ENCODE measurements at places on chromosomes 7 and 10.

GRCh38 chr7:141232286-141233051, 158.6 kb downstream of the TMEM178B start:
- no peak for DNase-seq

DNA sequence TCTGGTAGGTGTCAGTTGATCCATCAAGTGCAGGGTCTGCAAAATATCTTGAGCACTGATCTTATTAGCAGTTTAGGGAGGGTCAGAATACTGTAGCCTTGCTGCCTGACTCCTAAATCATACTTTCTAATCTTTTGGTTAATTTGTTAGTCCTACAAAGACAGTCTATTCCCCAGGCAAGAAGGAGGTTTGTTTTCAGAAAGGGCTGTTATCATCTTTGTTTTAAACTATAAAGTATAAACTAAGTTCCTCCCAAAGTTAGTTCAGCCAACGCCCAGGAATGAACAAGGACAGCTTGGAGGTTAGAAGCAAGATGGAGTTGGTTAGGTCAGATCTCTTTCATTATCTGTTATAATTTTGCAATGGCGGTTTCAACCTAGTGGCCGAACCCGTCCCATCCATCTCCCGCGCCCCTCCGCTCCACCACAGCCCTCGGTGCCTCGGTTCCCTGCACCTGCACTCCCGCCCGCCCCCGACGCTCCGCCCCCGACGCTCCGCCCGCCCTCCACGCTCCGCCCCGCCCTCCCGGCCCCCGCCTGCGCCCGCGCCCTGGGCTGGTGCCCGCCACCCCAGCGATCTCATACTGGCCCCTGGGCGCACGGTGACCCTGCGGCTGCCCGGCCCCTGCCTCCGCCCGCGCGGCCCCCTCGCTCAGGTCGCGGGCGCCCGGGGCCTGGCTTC, at the start of gene ADCK2:
Gene ADCK2, plus strand, starts transcription at position 564 of the 681 bp plus-strand sequence. CDS start 386 bp downstream, outside the sequence.
- peak; percentile 20 for DNase-seq

GRCh38 chr7:73652541-73652949, 15.1 kb upstream of the VPS37D start:
- DNase-seq: no peak

- no peak for DNase-seq
Observed at GRCh38 chr7:1883834-1884582, 213.9 kb downstream of the ELFN1 start.

DNA sequence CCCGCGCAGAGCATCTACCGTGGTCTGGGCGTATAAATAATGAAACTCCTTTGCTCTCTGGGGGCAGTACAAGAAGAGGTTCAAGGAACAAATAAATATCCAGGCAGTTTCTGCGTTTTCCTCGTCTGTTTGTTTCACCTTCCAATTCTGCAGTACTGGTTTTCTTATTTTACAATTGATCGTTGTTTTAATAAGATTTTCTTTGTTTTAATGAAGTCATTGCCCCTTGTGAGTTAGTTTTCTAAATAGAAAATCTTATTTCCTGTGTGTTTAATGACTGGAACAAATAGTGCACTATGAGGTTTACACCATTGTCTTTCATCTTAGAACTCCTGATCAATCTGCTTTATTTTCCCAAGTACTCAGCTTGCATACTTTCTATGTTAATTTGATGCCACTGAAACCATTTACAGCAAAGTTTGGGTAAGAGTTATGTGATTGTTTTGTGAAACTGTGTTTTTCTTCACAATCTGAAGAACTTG, 1.2 kb downstream of the PLEKHA1 start:
- no peak for DNase-seq

DNA sequence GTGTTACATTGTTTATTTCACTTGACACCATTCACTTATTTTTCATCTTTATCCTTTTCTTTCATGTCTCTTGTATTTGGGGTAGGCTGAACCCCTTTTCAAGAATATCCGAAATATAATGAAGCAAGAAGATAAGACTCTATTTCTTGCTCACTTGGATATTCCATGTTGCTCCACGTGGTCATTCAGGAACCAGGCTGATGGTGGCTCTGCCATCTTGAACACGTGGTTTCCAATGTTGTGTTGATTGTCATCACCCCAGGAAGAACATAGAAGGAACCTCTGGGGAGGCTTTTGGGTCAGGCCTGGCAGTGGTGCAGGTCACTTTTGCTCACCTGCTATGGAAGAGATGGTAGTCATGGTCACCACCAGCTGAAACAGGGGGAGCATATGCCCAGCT, 9.3 kb upstream of the GALNTL5 start:
- no peak for DNase-seq

GRCh38 chr7:118352867-118353453, 128.5 kb downstream of the ANKRD7 start:
- no peak for DNase-seq

GRCh38 chr7:99616359-99617191, at the start of gene ZSCAN25:
TSS of gene ZSCAN25 (plus strand) at chr7:99616946. CDS start at chr7:99619607, 2,661 bp downstream.
- peak; percentile 71 for DNase-seq

DNA sequence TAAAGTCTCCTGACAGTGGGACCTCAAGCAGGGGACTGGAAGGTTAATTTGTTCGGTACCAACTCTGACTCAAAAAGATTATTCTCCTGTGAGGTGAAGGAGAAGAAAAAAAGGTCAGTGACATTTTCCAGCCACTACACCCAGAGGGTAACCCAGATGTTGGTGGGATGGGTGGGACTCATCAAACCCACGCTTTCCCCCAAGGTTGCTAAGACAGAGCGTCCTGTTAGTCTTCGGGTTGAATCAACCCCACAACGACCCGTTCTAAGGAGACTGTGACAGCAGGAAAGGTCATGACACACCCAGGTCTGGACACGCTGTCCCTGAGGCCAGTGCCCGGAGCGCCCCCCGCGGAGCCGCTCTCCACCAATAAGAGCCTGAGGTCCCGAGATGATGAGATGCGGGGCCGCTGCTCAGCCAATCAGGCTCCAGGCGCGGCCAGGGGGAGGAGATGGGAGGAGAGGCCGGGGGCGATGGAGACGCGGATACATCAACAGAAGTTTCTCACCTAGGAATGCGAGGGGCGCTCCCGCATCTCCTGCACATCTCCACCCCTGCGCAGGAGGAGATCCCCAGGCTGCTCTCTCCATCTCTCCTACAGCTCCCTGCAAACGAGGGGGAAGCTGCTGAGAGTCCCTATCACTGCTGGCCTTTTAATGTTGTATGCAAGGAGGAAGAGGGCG, at the start of gene WNT16:
Gene WNT16, plus strand, starts transcription at position 493 of the 683 bp plus-strand sequence. CDS start 293 bp downstream, outside the sequence.
- no peak for DNase-seq

GRCh38 chr7:134847851-134848588, 68.6 kb downstream of the CALD1 start:
- no peak for DNase-seq

GRCh38 chr7:25646726-25647413, 418.6 kb upstream of the NPVF start:
- DNase-seq: no peak

DNA sequence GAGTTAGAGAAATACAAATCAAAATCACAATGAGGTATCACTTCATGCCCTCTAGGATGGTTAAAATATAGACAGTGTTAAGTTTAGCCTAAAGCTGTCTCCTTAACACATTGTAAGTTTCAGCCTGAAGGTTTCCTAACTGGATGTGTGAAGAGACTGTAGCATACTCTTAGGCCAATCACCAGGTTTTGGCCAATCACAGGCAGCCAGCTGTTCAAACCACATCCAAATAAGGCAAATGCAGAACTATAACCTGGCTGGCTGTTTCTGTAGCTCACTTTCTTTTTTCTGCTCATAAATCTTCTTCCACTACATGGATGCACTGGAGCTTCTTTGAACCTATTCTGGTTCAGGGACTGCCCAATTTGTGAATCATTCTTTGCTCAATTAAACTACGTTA, 19.7 kb downstream of the ESYT2 start:
- no peak for DNase-seq

GRCh38 chr10:122525788-122526187, 34.8 kb upstream of the DMBT1 start:
- DNase-seq: no peak

GRCh38 chr10:102504179-102504975, 605 bp downstream of the SUFU start:
- DNase-seq: no peak

DNA sequence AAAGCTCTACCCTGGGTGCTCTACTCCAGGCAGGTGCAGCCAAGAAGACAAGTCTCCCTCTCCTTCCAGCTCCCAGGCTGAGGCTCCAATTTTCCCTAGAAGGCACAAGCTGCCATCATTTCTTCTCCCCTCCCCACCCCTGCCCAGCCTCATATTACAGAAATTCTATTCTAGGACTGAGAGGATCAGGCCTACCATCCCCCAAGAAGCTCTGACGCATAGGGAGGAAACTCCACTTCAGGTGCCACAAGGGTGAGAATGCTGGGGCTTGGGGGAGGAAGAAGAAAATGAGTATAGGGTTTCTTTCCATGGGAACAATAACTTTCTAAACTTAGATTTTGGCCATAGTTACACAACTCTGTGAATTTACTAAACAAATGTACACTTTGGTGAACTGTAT, 35.3 kb downstream of the FEZF1 start:
- no peak for DNase-seq

DNA sequence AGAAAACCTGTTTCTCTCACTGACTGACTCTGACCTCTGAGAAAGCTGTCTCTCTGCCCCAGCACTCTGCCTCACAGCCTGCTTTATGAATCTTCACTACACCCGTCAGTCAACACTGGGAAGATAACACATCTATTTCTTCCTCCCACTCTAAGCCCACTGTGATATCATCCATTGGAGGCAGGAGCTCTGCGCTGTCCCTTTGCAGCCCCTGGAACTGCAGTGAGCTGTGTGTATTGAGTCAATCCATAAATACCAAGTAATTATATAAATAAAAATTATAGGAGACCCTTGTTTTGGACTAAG, 17.2 kb upstream of the FXYD4 start:
- no peak for DNase-seq

DNA sequence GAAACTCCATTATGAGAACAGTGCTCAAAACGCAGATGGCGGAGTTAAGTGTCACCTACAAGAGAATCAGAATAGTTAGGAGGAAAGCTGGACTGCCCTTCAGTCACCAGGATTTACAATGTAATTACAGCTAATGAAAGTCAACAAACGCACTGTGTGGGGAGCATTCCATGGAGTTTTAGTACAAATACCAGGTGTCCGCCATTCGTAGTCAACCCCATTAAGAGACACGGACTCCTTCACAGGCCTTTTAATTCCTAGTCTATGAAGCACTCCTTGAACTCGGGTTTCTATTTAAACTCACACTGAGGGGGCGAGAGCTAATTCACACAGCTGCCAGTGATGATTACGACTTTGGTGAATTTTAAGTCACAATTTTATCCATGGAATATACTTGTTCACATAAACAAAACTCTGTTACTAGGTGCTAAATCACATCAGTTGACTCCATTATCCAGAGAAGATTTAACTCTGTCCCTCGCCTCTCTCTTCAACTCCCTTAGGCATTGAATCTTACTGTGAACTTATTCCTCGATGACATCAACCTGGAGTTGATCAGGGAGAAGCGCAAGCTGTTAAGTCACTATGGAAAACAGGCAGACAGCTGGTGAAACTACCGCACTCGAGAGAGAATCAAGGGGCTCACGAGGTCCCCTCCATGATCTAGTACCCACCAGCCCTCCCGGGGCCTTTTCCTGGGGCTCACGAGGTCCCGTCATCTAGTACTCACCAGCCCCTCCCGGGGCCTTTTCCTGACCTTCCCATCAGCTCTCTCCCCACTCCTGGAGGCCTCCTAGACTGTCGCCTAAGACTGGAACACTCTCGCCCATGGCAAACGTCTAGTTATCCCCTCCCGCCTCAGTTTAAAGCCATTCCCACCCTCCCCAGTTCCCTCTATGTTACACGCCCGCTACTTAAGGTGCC, 1.5 kb downstream of the ZFAND2A start:
- no peak for DNase-seq

DNA sequence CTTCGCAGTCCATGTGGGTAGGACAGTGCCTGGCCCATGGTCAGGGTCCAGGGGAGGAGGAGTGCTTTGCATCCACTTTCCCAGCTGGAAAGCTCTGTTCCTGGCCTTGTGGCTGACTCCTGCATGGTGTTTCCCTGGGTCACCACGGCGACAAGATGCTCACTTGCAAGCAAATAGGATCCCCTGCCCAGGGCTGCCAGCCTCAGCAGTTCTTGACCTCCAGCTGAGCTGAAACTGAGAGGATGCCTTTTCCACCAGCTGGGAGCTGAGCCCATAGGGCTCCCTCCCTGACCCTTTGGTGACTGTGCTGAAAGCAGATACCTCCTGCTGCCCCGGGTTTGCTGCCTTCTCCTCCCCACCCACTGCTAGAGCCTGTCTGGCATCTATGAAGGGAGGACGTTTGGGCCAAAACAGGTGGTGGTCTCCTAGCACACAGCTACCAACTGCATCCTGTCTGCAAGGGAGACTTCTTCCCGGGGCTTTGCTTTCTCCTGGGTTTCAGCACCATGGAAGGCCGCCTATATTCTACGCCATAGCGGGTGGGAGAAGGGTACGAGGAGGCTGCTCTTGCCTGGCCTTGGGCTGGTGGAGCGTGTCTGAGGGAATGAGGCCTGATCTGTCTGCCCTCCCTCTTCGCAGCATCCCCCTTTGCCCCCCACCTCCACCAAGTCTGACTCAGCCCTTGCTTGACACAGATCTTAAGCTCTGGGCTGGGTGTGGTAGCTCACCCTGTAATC, 34.4 kb downstream of the UBTD1 start:
- DNase-seq: no peak

DNA sequence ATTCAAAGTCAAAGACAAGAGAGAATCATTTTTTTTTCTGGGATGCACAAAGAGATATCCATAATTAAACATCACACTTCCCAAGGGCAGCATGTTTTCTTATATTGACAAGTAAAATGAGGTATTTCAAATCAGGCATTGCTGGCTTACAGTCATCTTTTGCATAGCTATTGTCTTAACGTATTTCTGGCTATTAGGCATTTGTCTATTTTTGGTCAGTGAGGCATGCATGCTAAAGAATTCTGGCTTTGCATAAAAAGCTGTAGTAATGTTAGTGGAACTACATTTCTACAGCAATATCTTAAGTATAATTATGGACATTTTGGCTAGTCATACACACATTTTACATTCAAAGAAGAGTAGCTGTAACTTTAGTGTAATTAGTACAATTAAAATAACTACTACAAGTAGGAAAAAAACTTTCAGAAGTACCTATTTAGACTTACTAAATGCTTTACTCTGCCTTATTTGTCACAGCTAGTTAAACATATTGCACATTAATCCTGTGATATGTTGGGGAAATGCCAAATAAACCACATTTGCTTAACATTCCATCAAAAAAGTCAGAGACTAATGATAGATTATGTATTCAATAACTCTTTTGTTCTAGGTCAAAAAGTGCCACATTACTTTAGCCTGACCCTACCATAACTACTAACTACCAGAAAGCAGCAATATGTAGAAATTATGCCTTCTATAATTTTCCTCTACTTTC, 76.4 kb downstream of the RELN start:
- no peak for DNase-seq

GRCh38 chr10:46006219-46006618, 24.2 kb downstream of the NCOA4 start:
- no peak for DNase-seq
